ENCODE measurements at places on chromosomes 2 and 18. TPM values are rescaled to one million over a fixed set of nuclear protein-coding genes. Genes with fewer than 3 reads are reported as not detected.

Gene STPG4
- 0.14 TPM for total RNA-seq

Gene RTP5
- 0.66 TPM for total RNA-seq

Gene CYRIA
- 4.0 TPM for total RNA-seq

Gene DYNAP
- 0.09 TPM for total RNA-seq

Gene SERPINB11
- total RNA-seq: not detected

Gene MAPK4
- total RNA-seq: 6.9 TPM

Gene TNFAIP6
- total RNA-seq: 2.3 TPM

Gene KLHL14
- 0.24 TPM for total RNA-seq

Gene CRYBA2
- total RNA-seq: 0.14 TPM

Gene ALK
- total RNA-seq: 0.19 TPM

Gene CDH2
- 3.0 TPM for total RNA-seq

Gene ANAPC1
- 34.1 TPM for total RNA-seq

Gene TUBA4B
- 0.05 TPM for total RNA-seq

Gene CCDC85A
- total RNA-seq: 0.76 TPM

Gene ATP6V1B1
- 0.19 TPM for total RNA-seq

Gene SIX2
- total RNA-seq: 0.90 TPM

Gene MDH1B
- total RNA-seq: 1.2 TPM

Gene SERPINB5
- 6.1 TPM for total RNA-seq

Gene REEP1
- total RNA-seq: 0.38 TPM

Gene ZSWIM2
- not detected for total RNA-seq

Gene CRYGD
- total RNA-seq: not detected

Gene SKA1
- 11.5 TPM for total RNA-seq

Gene CACNB4
- total RNA-seq: 3.5 TPM

Gene CYS1
- 0.19 TPM for total RNA-seq

Gene SLC40A1
- 75.3 TPM for total RNA-seq

Gene TLX2
- total RNA-seq: 0.19 TPM

Gene ERBB4
- total RNA-seq: 0.19 TPM

Gene ALPI
- 0.19 TPM for total RNA-seq

Gene SLC4A3
- total RNA-seq: 0.47 TPM

Gene ASAP2
- 3.3 TPM for total RNA-seq

Gene GAL3ST2
- 0.09 TPM for total RNA-seq

Gene GREB1
- 0.24 TPM for total RNA-seq

Gene ZEB2
- 15.3 TPM for total RNA-seq

Gene HTR2B
- 1.1 TPM for total RNA-seq

Gene GKN2
- total RNA-seq: 0.24 TPM

Gene PRSS56
- total RNA-seq: 0.19 TPM

Gene GPBAR1
- 0.28 TPM for total RNA-seq

Gene PLEK
- 41.3 TPM for total RNA-seq

Gene TSPYL6
- total RNA-seq: not detected

Gene MYOM1
- total RNA-seq: 1.1 TPM

Gene PLB1
- total RNA-seq: 1.8 TPM

Gene TUBA3E
- 0.05 TPM for total RNA-seq

Gene TMEM198
- 0.52 TPM for total RNA-seq

Gene PTPN18
- total RNA-seq: 9.2 TPM

Gene HRH4
- total RNA-seq: 0.24 TPM

Gene PROM2
- 2.3 TPM for total RNA-seq

Gene CRYGC
- total RNA-seq: not detected

Gene IL1RN
- 2.7 TPM for total RNA-seq

Gene ARHGEF4
- total RNA-seq: 2.9 TPM

Gene CLK1
- 295 TPM for total RNA-seq

Gene TFPI
- 16.1 TPM for total RNA-seq

Gene ELOA2
- total RNA-seq: not detected

Gene PARD6G
- total RNA-seq: 4.7 TPM

All from thymus (tissue), 14 donors.